ENCODE measurements at places on chromosomes 3 and 15. TPM values are rescaled to one million over a fixed set of nuclear protein-coding genes. Genes with fewer than 3 reads are reported as not detected.

- no peak for DNase-seq
Observed at GRCh38 chr3:171979081-171979480, 60.3 kb upstream of the FNDC3B start.

DNA sequence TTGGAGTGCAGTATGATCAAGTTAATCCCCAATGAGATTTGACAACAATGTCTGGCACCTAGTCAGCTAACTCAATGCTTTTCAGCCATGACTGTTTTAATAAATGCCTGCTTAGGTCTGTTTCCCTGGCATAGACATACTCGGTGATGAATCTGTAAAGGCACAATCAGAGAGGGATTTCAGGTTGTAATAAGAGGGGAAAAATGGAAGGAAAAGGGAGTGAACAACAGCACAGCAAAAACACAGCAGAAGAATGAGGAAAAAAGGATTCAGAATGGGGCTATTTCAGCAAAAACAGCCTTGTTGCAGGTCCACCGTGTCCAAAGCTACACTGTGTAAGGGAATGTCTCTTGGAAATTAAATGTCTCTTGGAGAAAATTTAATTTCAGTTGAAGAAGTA lies 19.3 kb upstream of the CHD2 start:
- no peak for DNase-seq

DNA sequence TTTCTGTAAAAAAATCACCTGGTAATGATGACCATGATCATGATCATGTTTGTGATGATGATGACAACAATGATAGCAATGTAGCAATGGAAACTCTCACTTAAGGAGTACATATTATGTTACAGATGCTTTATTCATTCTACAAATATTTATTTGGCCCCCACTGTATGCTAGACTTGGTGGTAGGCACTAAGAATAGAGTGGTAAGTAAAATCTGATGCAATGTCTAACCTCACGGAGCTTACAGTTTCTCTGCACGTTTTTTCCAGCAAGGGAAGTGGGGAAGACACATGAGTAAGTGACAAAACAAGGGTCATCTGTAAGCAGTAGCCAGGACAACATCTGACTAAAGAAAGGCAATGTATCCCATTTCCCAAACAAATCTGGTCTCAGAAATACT lies 199.4 kb upstream of the MRPL3 start:
- DNase-seq: no peak

DNA sequence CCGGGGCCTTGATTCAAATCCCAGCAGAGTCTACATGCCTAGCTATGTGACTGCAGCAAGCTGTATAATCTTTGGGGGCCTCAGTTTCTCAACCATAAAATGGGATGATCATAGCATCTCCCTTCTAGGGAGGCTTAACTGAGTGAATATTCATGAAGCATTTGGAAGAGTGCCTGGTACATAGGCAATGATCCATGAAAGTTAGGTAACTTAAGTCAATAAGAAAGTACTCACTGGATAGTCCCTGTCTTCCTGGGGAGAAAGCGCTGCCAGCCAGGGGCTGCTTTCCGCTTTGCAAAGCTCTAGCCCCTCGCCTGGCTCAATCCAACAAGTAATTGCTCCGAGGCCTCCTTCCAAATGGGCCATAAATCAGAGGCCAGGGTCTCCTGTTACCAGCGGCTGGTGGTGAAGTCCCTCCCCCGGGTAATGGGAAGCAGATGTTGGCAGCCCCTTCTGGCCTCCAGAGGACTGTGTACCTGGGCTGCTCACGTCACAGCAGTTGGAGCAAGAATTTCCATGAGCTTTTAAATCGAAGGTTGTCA lies 521.9 kb upstream of the PROK2 start:
- no peak for DNase-seq

ATR gene
- 17.8 TPM for total RNA-seq

PP2D1 gene
- not detected for total RNA-seq

GOLGA6L7 gene
- total RNA-seq: not detected

VEPH1 gene
- 10.3 TPM for total RNA-seq
